ENCODE measurements at places on chromosomes 1 and 21. TPM values are rescaled to one million over a fixed set of nuclear protein-coding genes. Genes with fewer than 3 reads are reported as not detected.

Gene SPATA45
- not detected for total RNA-seq

Gene DNAJC8
- 65.4 TPM for total RNA-seq

DNA sequence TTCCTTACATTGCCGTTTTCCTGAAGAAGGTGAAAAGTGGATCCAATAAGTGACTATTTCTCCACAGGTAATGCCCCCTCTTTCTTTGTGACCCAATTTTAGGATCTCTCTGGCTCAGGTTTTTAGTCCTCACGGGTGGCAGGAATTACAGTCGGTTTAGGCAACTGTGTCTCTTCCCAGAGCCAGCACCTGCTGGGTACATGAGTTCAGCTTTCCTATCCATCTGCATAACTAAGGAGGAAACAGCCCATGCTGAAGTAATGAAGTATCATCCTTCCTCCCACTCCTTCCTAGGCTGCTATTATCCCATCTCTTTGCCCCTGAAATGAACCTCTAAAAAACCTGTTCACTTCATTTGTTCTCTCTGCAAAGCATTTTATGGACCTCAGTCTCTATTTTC lies 544.6 kb downstream of the NEGR1 start:
- no peak for DNase-seq

GRCh38 chr21:41102281-41102680 lies 65.7 kb upstream of the BACE2 start:
- no peak for DNase-seq

DNA sequence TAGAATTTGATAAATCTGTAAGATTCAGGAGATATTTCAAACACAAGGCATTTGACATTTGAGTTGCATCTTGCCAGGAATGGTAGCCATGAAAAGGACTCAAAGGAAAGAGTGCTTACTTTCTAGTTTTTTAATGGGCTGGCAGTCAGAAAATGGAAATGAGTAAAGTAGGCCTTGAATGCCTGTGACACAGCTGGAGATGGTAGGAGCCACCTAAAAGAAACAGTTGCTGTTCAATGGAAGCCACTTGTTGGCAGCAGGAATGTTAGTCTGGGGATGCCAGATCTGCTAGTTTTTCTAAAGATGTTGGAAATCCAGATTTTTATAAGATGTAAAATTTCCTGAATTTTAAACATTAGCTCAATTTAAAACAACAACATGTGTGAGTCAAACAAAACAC lies 43.6 kb downstream of the CACHD1 start:
- no peak for DNase-seq
